NCI-H510A treated with DMSO at 0.1 percent for 48 hours (cell line): ENCODE measurements at places on chromosomes 16 and 17.

GRCh38 chr17:28718333-28719020 is 809 bp upstream of the RAB34 start:
- DNase-seq, result no peak

DNA sequence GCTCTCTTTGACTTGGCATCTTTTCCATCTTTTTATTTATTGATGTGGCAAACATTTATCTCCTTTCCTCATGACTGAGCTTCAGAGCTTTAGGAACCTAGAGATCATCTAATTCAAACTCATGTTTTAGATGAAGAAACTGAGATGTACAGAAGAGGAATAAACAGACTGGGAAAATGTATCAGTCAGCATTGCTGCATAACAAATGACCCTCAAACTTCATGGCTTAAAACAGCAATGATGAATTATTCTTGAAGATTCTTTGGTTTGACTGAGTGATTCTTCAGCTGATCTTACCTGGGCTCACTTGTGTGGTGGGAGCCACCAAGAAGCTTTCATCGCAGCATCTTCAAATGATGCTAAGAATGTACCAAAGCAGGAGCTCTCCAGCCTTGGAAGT is 44.0 kb upstream of the IRF8 start:
- DNase-seq, result no peak

DNA sequence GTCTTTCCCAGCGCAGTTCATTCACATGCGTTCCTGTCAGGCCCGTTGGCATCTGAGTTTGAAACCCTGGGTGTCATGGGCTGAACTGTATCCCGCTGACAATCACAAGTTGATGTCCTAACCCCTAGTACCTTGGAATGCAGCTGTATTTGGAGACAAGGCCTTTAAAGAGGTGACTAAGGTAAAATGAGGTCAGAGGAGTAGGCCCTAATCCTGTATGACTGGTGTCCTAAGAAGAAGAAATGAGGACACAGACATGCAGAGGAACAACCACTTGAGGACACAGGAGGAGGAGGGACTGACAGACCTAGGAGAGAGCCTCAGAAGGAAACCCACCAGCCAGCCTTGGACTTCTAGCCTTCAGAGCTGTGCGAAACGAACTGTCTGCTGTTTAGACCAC is 33.1 kb downstream of the TRPV2 start:
- DNase-seq, result no peak

- no peak for DNase-seq
These were observed 12.6 kb upstream of the CLTC start for GRCh38 chr17:59607061-59607460.

GRCh38 chr17:66964930-66965800 is 658 bp downstream of the CACNG4 start:
- peak; percentile 23 for DNase-seq

- no peak for DNase-seq
These were observed 67.1 kb upstream of the SMURF2 start for GRCh38 chr17:64729201-64729600.

- DNase-seq, result no peak
These were observed 26.1 kb downstream of the CDH8 start for GRCh38 chr16:62010186-62010585.

GRCh38 chr16:4646773-4647643 is 22.4 kb downstream of the MGRN1 start:
- no peak for DNase-seq

DNA sequence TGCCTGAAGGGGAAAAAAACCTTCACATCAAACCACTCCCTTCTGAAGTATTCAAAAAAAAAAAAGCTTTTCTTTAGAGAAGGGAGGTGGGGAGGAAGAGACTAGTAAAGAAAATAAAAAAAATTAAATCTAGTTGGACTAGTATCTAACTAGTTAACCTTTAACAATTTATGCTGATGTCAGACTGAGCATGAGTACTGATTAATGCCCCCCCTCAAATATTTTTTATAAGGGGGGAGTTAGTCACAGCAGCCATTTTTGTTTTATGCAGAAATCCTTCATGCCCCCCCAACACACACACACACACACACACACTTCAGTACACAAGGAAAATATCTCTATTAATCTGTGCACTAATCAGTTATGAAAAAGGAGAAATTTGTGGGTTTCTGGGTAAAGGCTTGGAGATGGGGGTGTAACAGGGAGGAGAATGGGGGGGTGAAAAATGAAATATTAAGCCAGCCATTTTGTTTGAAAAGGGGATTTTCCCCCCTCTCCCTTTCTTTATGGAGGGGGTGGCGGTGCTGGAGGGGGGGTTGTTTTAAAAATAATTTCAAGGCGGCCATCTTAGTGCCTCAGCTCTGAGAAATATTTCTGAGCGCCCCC is 4.7 kb upstream of the CHD3 start:
- DNase-seq, result peak; percentile 64
